ENCODE measurements at places on chromosomes 11 and 22.

GRCh38 chr11:88523386-88524071 is 186.0 kb upstream of the CTSC start:
- DNase-seq: peak; percentile 66

DNA sequence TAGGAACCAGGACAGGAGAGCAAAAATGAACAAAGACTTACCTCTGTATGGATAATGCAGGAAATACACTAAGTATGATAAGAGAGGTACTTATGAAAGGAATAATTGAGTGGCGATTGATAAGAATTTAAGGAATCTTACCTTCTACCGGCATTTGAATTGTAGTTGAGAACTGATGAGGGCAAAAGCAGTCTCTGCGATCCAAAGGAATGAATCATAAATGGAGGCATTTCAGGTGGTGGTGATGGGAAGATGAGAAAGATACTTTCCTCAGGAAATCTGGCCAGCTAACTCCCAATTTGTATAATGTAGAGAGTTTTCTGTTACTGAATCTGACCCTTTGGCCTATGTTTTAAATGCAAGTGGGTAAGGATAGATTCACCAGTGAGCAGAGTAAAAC is 71.9 kb upstream of the C11orf87 start:
- no peak for DNase-seq

- DNase-seq: no peak
Observed at GRCh38 chr11:92740276-92740675, 229.2 kb upstream of the MTNR1B start.

DNA sequence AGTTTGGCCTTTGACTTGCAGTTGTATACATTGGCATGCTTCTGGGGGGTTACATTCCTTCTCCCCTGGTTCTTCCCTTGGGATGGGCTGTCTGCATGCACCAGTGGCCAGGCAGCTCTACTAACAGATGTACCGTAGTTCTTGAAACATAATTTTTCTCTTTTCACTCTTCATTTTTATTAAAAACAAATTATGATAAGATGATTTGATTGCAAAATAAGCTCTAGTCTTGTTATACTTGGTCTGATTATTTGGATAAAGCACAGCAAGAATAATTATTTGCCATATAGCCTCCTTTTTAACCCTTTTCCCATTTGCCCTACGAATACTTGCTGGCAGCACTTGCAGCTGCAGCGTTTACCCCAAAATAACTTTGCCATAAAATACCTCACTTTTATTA is 12.7 kb downstream of the OR56A5 start:
- DNase-seq: no peak

DNA sequence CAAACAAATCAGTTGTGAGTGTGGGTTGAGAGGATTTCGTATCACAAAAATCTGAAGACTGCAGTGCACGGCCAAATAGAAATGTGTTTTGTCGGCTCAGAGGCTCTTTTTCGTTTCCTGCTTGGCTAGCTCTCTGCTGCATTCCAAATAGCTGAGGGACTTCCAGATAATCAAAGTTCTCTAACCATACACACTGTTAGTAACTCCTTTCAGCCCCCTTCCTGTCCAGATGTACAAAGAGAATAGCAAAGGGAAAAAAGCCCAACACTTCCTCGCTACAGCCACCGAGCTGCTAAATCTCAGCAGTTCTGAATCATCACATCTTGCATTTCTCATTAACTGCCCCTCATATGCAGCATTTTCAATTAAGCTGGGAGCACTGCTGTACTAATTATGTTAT is 203.1 kb downstream of the TENM4 start:
- peak; percentile 91 for DNase-seq

- peak; percentile 81 for DNase-seq
Observed at GRCh38 chr11:12841946-12842630, 167.0 kb upstream of the RASSF10 start.

- peak; percentile 93 for DNase-seq
Observed at GRCh38 chr22:29139965-29140782, 65.5 kb upstream of the EMID1 start.

GRCh38 chr11:82315093-82315492 is 418.6 kb downstream of the FAM181B start:
- no peak for DNase-seq

- peak; percentile 15 for DNase-seq
Observed at GRCh38 chr22:23685205-23685784, 5.5 kb upstream of the RGL4 start.

DNA sequence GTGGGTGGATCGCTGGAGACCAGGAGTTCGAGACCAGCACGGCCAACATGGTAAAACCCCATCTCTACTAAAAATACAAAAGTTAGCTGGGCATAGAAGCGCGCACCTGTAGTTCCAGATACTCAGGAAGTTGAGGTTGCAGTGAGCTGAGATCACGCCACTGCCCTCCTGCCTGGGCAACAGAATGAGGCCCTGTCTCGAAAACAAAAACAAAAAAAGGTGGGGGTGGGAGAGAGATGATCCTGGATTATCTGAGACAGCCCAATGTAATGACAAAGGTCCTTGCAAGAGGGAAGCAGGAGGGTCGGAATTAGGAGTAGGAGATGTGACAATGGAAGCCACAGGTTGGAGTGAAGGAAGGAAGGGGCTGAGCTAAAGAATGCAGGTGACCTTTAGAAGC is 87.6 kb upstream of the APOA1 start:
- DNase-seq: no peak

DNA sequence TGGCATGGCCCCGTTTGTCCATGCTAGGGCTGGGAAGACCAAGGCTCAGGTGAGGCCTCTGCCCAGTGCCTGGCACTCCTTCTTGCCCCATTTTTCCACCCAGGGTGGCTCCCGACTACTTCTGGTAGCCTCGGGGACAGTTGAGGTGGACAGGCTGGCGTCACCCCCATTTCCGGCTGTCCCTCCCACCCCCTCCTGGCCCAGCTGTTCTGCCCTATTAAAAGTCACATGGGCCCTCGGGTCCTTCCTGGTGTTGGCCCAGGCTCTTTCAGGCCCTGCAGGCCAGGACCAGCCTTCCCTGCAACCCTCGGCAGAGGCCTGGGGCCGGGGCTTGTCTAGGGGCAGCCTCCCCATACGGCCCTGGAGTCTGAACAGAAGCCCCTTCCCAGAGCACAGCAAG is 9.5 kb downstream of the CD81 start:
- DNase-seq: no peak

DNA sequence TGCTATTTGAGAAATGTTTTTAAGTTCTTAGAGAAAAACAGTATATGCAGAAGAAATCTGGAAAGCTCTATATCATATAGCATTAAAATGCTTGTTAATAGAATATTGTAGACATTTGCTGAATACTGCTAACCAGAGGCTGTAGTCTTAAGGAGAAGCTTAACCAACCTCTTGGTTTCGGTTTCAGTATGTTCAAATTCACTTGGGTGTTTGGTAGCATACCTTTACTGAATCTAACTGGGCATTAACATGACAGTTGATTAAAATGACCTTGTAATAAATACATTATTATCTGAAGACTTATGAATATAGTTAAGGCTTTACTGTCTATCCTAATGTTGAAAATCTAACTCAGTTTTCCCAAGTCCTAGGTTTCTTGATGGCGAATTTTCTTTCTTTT is 5.4 kb downstream of the PCF11 start:
- DNase-seq: peak; percentile 32

GRCh38 chr11:9479899-9480298 is 19.1 kb downstream of the ZNF143 start:
- DNase-seq: no peak

- DNase-seq: no peak
Observed at GRCh38 chr11:48003926-48004325, 23.6 kb downstream of the PTPRJ start.

DNA sequence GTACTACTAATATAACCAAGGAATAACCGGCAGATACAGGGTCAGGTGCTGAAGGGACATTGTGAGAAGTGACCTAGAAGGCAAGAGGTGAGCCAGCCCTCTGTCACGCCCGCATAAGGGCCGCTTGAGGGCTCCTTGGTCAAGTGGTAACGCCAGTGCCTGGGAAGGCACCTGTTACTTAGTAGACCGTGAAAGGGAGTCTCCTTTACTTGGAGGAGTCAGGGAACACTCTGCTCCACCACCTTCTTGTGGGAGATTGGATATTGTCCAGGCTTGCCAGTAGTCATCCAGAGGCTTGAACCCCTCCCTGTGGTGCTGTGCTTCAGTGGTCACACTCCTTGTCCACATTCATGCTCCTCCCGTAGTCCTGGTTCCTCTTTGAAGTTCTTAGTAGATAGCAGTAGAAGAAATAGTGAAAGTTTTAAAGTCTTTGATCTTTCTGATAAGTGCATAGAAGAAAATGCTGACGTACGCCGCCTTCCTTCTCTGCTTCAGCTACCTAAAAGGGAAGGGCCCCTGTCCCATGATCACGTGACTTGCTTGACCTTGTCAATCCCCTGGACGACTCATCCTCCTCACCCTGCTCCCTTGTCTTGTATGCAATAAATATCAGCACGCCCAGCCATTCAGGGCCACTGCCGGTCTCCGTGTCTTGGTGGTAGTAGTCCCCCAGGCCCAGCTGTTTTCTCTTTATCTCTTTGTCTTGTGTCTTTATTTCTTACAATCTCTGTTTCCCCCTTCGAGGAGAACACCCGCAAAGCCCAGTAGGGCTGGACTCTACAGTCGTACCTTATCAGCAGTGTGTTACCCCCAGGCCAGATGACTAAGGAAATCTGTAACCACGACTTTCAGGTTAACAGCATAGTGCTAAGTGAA is 6.1 kb downstream of the NUP50 start:
- no peak for DNase-seq

DNA sequence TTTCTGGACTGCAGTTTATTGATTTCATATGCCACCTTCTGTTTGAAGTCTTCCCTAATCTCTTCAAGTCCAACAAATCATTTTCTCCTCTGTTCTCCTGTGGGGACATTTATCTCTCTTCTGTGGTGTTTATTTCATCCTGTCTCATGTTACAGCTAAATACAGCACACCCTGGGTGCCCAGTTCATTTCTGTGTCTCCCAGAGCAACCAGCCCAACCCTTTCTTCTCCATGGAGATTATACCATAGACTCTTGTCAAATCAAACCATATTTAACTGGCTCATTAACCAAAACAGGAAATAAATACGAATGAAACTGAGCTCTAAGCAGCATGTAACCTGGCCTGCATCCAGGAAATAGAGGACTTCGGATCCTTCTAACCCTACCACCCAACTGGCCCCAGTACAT is at the start of gene MS4A8:
Gene MS4A8, plus strand, starts transcription at position 329 of the 408 bp plus-strand sequence. CDS start 1,249 bp downstream, outside the sequence.
- DNase-seq: no peak

- no peak for DNase-seq
Observed at GRCh38 chr11:83105168-83105567, 33.5 kb upstream of the RAB30 start.

DNA sequence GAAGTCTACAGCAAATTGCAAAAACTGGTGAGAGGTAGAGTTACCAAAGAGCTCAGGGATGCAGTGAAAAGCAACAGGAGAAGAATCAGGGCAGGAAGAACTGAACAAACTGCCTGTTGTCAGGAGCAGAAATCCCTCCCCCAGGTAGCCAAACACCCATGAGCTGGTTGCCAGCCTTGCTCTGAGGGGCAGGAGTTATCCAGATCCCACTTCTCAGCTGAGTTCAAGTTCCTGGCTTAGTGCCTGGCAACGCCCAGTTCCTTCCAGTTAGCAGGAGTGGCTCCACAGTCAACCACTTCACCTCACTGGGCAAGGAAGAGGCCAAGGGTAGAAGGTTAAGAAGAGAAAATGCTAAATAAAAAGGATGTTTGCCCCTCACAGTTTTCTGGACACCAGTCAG is 1.9 kb upstream of the MPZL2 start:
- DNase-seq: no peak

DNA sequence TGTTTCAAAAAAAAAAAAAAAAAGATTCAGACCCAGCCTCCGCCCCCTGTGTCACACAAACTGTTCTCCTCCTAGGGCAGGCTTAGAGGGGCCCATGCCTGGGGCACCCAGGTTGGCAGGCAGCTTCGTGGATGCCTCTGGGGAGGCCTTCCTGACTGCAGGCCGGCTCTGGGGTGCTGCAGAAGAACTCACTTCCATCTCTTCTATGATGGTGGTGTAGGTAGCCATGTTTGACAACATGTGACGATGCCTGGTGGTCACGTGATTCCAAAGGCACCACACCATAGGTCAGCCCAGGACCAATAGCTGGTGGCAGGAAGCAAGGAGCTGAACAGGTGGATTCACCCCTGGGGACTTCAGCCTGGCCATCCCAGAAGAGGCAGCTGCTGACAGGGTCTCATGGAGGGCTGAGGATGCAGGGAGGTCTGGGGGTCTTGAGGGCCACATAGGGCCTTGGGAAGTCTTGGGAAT is 24.1 kb upstream of the CELSR1 start:
- DNase-seq: no peak

DNA sequence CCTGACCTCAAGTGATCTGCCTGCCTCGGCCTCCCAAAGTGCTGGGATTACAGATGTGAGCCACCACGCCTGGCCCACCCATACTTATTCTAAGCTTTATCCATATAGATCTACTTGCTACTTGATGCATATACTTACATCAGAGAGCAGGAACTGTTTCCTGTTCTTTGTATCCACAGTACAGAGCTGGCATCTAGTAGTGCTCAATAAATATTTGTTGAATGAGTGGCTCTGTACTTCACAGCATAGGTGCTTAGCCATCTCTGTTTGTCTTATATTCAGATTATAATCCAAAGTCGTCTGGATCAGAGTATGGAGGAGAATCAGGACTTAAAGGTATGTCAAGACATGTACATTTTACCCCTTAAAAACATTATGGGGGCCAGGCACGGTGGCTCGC is 38.6 kb upstream of the DLAT start:
- DNase-seq: no peak

DNA sequence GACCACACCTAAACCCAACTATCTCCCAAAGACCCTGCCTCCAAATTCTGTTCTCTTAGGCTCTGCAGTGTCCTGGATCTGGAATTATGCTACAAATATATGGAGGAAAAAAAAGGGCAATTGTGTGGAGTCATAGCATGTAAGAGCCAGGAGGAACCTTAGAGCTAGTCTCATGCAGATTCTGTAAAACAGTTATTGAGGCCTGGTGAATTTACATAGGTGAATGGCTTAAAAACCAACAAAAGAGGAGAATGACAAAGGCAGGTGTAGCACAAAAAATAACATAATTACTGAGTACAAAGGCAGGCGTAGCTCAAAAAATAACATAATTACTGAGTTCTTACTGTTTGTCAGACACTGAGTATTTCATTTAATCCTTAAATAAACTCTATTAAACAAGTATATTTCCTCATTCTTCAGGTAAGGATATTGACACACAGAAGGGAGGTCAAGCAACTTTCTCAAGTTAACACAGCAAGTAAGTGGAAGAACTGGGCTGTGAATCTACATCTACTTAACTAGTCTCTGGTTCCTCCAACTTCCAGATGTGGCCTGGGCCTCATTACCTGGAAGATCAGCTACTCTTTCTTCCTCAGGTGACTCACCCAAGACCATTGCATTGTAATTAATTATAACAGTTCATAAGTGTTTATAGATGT is 938.9 kb upstream of the TENM4 start:
- DNase-seq: no peak

- DNase-seq: peak; percentile 21
Observed at GRCh38 chr11:32033067-32033466, 57.8 kb upstream of the RCN1 start.

- DNase-seq: no peak
Observed at GRCh38 chr11:2691355-2691761, 8.4 kb downstream of the KCNQ1OT1 start.

Data from cardiac fibroblast (primary cell).